Stimulated activated naive CD8-positive, alpha-beta T cell treated with anti-CD3 and anti-CD28 coated beads, Interleukin-15, Interleukin-2, amounts not matched to agents 100 U/mL and 50 U/mL, for 24 hours (primary cell): ENCODE measurements at places on chromosomes 16 and 17.

DNA sequence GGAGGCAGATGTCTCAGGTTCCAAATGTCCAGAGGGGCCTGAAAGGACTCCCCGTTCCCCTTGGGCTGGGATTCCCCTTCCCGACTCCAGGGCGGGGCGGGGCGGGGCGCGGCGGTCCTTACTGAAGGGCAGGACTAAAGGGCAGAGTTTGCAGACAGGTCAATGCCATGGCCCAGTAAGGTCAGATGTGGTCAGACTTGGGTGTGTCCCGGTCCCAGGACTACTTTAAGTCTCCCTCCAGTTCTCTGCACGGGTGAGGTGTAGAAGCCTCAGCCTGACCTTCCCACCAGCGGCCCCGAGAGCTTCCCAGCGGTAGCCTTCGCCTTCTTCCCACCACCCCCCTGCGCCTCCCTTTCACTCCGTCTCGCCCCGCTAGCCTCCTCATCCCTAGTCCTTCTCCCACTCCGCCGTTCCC, 532 bp downstream of the KDM6B start:
- DNase-seq = peak; percentile 72

DNA sequence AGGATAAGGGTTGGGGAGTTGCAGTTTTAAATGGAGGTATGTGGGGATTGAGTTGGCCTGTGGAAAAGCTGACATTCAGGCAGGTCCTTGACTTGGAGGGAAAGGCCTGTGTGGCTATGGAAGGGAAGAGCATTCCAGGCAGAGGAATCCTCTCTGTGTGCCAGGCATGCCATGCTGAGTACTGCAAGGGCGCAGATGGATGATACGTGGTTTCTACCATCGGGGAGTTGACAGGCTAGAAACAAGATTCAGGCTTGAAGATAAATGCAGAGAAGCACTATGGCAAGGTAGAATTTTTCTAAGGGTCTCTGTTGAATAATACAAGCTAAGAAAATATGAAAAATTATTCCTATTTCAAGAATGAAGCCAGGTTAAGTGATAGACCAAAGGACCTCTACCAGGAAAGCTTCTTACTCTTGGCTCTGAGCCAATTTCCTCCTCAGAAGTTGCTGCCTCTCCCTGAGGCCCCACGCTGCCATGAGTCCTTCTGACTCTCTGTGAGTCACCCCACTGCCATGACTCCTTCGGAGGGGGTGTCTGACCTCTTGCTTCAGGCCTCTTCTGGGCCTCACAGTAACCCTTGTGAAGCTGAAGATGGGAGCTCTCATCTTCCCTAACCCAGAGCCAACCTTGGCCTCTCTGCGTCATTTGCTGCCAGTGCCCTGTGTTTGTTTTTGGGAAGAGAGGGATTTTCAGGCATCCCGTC, 75.8 kb downstream of the WNT3 start:
- no peak for DNase-seq

DNA sequence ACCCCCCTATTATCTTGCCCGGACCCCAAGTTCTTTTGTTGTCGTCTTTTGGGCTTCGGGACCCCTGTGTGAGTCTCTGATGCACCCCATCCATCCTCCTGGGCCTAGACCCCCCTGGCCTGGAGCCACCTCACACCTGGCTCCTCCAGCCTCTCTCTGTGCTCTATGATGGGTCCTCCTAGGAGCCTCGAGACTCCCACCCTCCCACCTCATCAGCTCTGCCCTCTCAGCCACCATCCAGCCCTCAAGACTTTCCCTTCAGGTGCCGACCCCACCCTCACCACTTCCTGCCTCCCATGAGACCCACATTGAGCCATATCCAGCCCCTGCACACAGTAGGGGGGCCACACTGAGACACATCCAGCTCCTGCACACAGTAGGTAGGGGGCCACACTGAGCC, 8.7 kb upstream of the ATP2A3 start:
- no peak for DNase-seq

- DNase-seq = no peak
These were observed 1.5 kb downstream of the SRCAP start for GRCh38 chr16:30700491-30700890.

DNA sequence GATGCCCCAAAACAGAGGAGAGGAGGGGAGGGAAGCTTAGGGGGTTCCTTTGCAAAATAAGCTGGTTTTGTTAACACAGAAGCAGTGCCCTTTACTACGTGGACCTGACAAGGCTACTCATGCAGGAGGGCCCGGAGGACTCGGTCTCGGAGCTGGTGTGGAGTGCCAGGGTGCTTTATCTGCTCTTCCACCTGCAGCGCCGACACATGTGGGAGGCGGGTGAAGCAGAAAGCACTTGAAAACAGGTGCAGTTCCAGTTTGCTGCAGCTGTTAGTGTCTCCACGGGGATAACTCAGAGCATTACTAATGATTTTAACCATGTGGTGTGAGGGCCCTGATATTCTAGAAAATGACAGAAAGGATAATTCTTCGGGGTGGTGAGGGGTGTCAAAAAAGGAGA, 35.0 kb upstream of the MNT start:
- no peak for DNase-seq

DNA sequence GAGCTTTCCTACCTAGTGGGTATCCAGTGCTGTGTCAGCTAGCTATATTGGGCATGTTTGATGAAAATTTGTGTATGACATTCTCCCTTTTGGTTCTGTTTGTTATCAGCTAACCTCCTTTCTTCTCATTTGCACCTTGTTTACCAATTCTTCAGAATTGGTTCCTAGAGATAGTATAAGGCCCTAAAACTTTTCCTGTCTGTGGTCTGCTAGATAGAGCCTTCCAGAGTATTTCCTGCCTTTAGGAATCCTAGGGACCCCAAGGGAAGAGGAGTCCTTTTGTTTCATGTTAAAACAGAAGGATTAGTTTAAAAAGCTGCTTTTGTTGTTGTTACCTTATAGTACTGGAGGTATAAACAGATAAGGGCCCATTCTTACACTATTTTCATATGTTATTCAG, 11.5 kb downstream of the MAP3K3 start:
- DNase-seq = no peak

DNA sequence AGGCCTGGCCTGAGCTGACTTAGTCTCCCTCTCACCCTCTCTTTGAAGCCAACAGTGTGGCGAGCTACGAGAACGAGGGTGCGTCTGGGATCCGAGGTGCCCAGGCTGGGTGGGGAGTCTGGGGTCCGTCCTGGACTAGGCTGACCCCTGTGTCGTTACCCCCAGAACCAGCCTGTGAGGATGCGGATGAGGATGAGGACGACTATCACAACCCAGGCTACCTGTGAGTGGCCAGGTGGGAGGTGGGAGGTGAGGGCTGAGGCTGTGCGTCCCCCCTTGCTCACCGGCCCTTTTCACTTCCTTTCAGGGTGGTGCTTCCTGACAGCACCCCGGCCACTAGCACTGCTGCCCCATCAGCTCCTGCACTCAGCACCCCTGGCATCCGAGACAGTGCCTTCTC, 1.6 kb downstream of the LAT start:
- DNase-seq = no peak

DNA sequence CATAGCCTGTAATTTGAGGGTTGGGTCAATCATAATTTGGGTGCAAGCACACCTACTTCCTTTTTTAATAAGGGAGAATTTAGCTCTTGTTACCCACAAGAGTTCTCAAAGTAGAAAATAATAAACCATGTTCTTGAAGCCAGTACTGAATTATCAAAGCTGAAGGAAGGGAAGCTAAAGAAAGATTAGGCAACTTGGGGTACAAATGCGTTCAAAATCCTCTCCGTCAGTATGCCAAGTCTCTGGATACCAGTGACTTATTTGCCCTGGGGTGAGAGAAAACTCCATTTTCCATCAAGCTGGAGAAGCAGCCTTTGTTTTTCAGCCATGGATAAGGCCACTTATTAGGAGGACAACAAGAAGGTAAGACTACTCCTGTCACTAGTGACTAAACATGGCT, 23.5 kb upstream of the DHRS13 start:
- DNase-seq = no peak

DNA sequence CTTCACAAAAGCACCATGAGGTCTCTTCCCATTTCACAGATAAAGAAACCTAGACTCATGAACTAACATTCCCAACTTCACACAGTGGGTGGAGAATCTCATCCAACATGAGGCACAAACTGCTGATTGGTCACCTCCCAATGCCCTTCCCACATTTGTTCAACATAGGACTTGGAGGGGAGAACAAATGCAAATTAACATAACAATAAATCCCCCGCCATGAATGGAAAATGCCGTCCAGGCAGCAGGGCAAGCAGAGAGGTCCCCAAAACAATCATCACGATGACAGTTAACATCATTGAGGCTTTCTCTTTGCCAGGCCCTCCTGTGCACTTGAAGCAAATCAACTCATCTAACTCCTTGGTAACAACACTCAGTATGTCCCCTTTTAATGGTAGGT, 185.3 kb downstream of the TMEM132E start:
- no peak for DNase-seq
